A549 treated with dexamethasone at 1 μM for 4 hours (cell line): ENCODE measurements at places on chromosomes 3 and 15. TPM values are rescaled to one million over a fixed set of nuclear protein-coding genes. Genes with fewer than 3 reads are reported as not detected.

Gene ATP10A
- total RNA-seq, result 6.9 to 10.8 TPM (median 9.1 TPM) in 5 replicates

Gene NR1D2
- total RNA-seq, result 12.6 to 21.0 TPM (median 15.3 TPM) in 5 replicates

Gene IL20RB
- total RNA-seq, result 0.87 to 1.6 TPM (median 0.97 TPM) in 5 replicates

Gene TGM4
- total RNA-seq, result 0.25 to 0.39 TPM (median 0.27 TPM) in 5 replicates
